ENCODE measurements at places on chromosomes 13 and 19.

- peak; percentile 93 for DNase-seq
Measured at GRCh38 chr13:44331912-44332851, 41.4 kb upstream of the SERP2 start.

DNA sequence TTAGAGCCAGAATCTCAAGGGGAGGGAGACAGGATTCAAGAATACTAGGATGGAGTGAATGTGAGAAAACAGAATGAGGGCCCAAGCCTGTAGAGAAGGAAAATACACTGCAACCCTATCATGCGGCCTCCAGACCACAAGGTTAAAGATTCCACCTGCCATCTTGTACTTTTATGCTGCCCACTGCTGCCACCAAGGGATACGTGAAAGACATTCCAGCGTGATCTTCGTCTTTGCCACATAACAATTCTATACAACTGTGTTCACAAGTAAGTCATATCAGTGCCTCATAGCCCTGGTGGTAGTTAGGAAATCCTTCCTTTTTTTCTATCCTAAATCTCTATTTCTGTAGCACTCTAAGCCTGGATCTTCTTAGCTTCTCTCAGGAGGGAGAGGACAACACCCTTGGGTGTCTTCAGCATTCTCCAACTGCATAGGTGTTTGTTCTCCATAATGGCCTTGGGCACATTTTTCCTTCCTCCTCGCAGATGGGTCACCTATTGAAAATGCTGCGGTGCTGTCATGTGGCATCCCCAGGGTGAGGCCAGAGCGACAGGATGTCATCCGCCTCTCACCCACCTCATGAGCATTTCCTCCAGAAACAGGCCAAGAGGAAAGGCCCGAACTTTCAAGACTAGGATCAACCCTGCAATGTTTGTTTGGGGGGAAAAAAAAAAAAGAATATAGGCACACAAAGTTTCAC lies 13.6 kb downstream of the TPT1 start:
- DNase-seq: no peak

DNA sequence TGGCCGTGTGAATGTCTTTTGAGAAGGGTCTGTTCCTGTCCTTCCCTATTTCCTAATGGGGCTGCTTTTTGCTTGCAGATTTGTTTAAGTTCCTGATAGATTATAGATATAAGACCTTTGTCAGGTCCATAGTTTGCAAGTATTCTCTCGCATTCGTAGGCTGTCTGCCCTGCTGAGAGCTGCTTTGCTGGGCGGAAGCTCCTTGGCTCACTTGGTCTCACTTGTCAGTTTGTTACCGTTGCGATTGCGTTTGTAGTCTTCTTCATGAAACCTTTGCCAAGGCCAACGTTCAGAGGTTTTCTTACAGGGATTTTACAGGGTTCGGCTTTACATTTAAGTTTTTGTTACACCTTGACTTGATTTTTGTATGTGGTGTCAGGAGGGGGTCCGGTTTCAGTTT lies 44.0 kb upstream of the TFDP1 start:
- DNase-seq: no peak

- no peak for DNase-seq
Measured at GRCh38 chr19:43681821-43682220, 11.9 kb upstream of the PLAUR start.

DNA sequence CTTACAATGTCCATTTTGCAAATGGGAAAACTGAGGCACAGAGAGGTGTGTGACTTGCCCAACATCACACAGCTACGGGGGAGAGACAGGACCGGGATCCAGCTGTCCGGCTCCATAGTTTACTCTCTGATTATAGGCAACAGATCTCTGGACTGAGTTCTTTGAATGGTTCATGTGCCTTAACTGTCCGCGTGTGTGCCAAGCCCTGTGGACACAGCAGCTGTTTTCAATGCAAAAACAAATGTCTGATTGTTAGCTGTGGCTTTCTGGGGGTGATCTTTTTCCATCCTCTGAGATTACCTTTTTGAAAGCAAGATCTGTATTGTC lies 94.1 kb downstream of the KL start:
- no peak for DNase-seq

DNA sequence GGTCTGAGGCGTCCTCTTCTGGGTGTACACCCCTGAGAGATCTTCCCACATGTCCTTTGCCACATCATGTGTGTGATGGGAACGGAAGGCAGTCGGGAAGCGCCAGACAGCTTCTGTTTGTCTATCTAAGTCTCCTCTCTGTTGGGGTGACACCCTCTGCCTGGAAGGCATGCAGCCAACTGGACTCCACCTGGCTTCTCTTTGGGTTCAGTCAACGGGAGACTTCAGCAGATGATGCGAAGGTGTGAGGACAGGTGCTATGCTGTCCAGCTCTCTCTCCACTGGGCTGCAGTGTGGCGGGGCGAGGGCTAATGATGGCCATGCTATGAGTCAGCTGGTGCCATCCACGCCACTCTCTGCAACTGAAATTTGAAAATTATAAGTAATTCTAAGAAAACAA lies 14.3 kb upstream of the SBK3 start:
- DNase-seq: no peak

GRCh38 chr19:4606921-4607678 lies 32.2 kb upstream of the TNFAIP8L1 start:
- DNase-seq: no peak

GRCh38 chr19:15196360-15197005 lies 4.3 kb downstream of the NOTCH3 start:
- no peak for DNase-seq

DNA sequence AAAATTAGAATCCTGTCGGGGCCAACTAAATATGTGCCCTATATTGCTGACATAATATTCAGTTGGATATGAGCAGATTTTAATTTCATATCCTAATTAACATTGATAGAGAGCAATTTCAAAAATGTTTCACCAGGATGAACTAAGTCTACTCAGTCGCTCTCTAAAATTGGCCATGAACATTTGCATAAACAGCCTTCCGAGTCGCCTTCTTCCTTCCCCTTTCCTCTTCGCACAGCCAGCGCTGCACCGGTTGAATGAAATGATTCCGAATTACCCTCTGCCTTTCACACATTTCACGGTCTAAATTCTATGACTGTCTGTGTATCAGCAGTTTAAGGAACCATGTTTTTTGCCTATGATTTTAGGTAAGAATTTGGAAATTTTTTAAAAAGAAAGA lies 413.7 kb downstream of the LIG4 start:
- DNase-seq: no peak

GRCh38 chr13:20945952-20946383 lies 43.4 kb upstream of the XPO4 start:
- no peak for DNase-seq

DNA sequence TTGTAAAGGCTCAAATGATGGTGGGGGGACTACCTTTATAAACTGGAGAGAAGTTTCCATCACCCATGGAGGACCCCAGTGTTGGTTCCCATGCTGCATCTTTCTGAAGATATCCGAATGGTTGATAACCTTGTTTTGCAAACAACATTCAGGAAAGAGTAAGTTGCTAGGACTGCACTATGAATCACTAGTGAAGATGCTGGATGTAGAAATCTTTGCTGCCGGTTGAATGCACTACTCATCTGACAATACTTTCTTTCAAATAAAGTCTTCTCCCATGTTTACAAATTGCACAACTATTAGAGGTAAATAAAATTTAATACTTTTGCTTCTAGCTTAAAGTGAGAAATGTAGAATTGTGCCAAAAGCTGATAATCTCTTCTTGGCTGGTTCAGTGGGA lies 198.4 kb upstream of the SLITRK6 start:
- DNase-seq: peak; percentile 54

DNA sequence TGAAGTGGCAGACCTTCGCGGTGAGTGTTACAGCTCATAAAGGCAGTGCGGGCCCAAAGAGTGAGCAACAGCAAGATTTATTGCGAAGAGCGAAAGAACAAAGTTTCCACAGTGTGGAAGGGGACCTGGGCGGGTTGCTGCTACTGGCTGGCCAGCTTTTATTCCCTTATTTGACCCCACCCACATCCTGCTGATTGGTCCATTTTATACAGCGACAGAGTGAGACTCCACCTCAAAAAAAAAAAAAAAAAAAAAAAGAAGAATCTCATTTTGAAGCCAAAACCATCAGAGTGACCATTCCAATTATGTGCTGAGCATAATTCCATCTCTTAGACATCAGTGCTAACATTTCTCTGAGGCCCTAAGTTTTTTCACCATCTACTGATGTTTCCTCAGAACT lies 1.9 kb upstream of the ZNF552 start:
- DNase-seq: no peak

- DNase-seq: no peak
Measured at GRCh38 chr19:34577056-34577455, 95.5 kb downstream of the WTIP start.

DNA sequence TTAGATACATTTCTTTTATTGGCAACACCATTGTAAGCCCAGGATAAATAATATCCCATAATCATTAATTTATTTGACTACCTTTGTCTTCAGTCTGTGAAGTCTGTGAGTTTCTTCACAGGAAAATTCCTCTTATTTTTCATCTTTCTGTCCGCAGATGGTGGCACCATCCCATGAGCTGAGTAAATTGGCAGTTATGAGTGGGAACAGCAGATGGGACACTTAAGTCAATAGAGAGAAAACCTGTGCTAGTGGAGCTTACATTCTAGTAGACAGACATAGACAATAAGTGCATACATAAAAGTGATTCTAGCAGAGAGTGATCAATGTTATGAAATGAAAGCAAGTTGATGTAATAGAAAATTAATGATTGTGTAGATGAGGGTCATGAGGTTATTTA lies 638.2 kb upstream of the MIR17HG start:
- no peak for DNase-seq

GRCh38 chr19:9914315-9915207 lies 21.8 kb downstream of the OLFM2 start:
- DNase-seq: peak; percentile 78

- DNase-seq: no peak
Measured at GRCh38 chr13:73088332-73088935, 29.6 kb downstream of the KLF5 start.

DNA sequence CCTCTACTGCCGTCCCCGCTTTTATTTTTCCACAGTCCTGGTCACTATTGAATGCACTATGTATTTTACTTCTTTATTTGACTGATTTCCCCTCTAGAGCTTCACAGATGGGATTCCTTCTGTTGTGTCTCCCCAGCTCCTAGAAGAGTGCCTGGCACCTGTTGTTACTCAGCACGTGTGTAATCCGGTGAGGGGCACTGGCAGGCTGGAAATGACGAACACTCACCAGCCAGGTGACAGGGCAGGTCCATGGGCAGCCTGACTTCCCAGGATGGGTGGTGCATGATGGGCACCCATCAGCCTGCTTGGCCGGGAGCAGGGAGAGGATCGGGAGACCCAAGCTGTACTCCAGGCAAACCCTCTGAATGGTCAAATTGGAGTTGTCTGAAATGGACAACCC lies 67.2 kb downstream of the CEBPG start:
- DNase-seq: no peak
